AG04450 (cell line): ENCODE measurements at places on chromosomes 5 and 9. TPM values are rescaled to one million over a fixed set of nuclear protein-coding genes. Genes with fewer than 3 reads are reported as not detected.

The SLC34A1 gene
- polyA plus RNA-seq, result not detected in 2 replicates

The TMEM267 gene
- 14.1 and 16.3 TPM in 2 replicates for polyA plus RNA-seq

The HARS2 gene
- 39.9 and 48.6 TPM in 2 replicates for polyA plus RNA-seq

The OTP gene
- not detected in 2 replicates for polyA plus RNA-seq

The PDZD2 gene
- 0.26 and 0.40 TPM in 2 replicates for polyA plus RNA-seq

The ADAMTS6 gene
- 21.3 and 22.5 TPM in 2 replicates for polyA plus RNA-seq
